ENCODE measurements at places on chromosomes 5 and 9. TPM values are rescaled to one million over a fixed set of nuclear protein-coding genes. Genes with fewer than 3 reads are reported as not detected.

Gene ROPN1L
- total RNA-seq, result 0.32 TPM

Gene KCNV2
- total RNA-seq, result not detected

Gene PAEP
- not detected for total RNA-seq

Gene HAVCR1
- total RNA-seq, result not detected

Gene STING1
- 25.9 TPM for total RNA-seq

Gene NFIB
- total RNA-seq, result 5.8 TPM

Gene DBH
- not detected for total RNA-seq

Gene PCDHGA7
- total RNA-seq, result 3.5 TPM

Gene HEMGN
- total RNA-seq, result not detected

Gene CCDC192
- total RNA-seq, result not detected

Gene PIP5K1B
- under 0.01 TPM for total RNA-seq

Gene PGM5
- total RNA-seq, result 2.6 TPM

Gene CCDC152
- 0.97 TPM for total RNA-seq

Gene TTF1
- 5.2 TPM for total RNA-seq

Gene INSL4
- total RNA-seq, result not detected

Gene C9
- total RNA-seq, result not detected

Gene DIPK1B
- 0.43 TPM for total RNA-seq

Gene RLN2
- total RNA-seq, result 0.43 TPM

Gene PDCD1LG2
- 59.6 TPM for total RNA-seq

Gene PDZD2
- total RNA-seq, result 0.97 TPM

Gene NIM1K
- 0.43 TPM for total RNA-seq

Gene SLC12A7
- total RNA-seq, result 9.5 TPM

Gene LHFPL2
- 44.1 TPM for total RNA-seq

Gene KLHL9
- total RNA-seq, result 57.9 TPM

Gene TRIM36
- total RNA-seq, result 0.97 TPM

Gene MARCOL
- not detected for total RNA-seq

Gene DOCK2
- 7.3 TPM for total RNA-seq

Gene BTNL8
- total RNA-seq, result not detected

Gene IL31RA
- 0.43 TPM for total RNA-seq

Gene OSMR
- 114 TPM for total RNA-seq

Gene C6
- not detected for total RNA-seq

Gene NUTM2G
- not detected for total RNA-seq

Gene PCDHGA9
- total RNA-seq, result 4.7 TPM

Gene VCAN
- total RNA-seq, result 490 TPM

Gene EFNA5
- total RNA-seq, result 6.5 TPM

Gene CBY3
- not detected for total RNA-seq

Gene RANBP3L
- 1.3 TPM for total RNA-seq

Gene F12
- 0.43 TPM for total RNA-seq

Gene FAM221B
- not detected for total RNA-seq

Gene CMYA5
- total RNA-seq, result 1.7 TPM

Gene CTSV
- 0.32 TPM for total RNA-seq

Gene ADRB2
- 1.7 TPM for total RNA-seq

Gene PRRX2
- total RNA-seq, result under 0.01 TPM

Gene B4GALT7
- total RNA-seq, result 30.7 TPM

Gene POU5F2
- 1.3 TPM for total RNA-seq

Gene TNIP1
- total RNA-seq, result 108 TPM

Gene KCNT1
- total RNA-seq, result not detected

Gene PTCH1
- 1.7 TPM for total RNA-seq

Gene RHOBTB3
- 370 TPM for total RNA-seq

Gene IFNA13
- total RNA-seq, result not detected

Gene LCN9
- not detected for total RNA-seq

Measured in fibroblast of villous mesenchyme (primary cell).